ENCODE measurements at places on chromosomes 7 and 10.
A peak's percentile ranks its signal among the peaks of the same experiment; 100 is the strongest.

DNA sequence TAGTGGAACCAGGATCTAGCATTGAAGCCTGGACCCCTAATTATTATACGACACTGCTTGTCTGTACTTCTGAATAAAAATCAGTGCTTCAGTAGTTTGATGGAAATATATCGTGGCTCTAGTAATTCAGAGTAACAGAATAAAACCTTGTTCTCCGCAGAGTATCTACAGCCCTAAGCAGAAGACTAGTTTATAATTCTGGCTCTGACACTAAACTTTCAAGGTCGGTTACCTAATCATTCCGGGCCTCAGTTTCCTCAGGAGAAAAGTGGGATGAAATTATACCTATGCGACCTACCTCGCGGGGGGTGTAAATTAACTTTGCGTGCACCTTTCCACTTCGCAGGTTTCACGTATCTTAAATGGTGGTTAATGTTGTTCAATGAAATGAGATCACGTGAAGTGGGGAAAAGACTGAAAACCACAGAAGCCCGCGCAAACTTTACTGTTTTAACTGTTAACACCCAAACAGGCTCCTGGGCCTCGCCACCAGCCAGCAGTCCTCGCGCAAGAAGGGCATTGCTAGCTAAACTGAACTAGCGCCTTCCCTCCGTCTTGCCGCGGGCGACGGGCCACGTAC is 615 bp downstream of the THAP5 start:
- peak; percentile 68 for DNase-seq

GRCh38 chr10:58102897-58103296 is 164.8 kb downstream of the IPMK start:
- no peak for DNase-seq

DNA sequence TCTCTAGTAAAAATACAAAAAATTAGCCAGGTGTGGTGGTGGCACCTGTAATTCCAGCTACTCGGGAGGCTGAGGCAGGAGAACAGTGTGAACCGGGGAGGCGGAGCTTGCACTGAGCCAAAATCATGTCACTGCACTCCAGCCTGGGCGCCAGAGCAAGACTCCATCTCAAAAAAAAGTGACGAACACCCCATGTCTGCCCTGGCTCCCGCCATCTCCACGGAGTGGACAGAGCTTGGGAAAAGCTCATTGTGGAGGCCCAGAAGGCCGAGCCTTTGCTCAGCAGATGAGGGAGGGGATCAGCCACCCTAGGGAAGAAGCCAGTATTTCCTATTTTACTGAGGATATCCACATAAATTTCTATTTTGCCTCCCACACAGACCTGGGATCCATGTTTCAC is 136.8 kb downstream of the DIP2C start:
- no peak for DNase-seq

- no peak for DNase-seq
These were observed 1.2 kb upstream of the GTPBP4 start for GRCh38 chr10:986881-987619.

GRCh38 chr7:6536262-6537260 is 14.7 kb downstream of the GRID2IP start:
- DNase-seq: no peak

- DNase-seq: no peak
These were observed 1.3 kb downstream of the MBLAC1 start for GRCh38 chr7:100127866-100128636.

DNA sequence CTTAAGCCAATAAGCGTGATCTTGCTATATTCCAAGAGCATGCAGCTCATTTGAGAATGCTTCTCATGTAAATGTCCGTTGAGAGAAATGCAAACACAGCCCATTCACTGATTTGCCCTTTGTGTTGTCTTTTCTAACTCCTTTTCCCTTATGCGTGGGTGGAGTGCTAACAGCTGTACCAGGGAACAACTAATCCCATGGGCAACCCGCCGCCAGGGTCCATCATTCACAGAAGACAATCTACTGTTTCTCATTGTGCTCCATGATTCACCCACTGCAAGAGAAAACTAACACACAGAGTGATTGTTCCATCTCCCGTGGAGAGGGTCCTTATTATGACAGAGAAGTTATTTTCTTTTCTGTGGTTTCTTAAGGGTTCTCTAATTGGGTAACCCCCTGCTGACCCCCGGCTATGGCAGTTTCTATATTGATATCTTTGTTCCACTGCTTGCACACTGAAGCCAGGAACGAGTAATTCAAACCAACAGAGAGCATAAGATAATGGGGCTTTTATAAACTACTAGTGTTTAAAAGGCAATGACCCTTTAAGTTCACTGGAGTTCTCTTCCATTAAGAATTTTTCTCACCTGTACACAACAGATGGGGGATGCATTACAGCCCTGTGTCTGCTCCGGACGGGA is 298.7 kb downstream of the BAMBI start:
- no peak for DNase-seq

GRCh38 chr10:97229322-97230015 is 43.7 kb upstream of the SLIT1 start:
- no peak for DNase-seq

DNA sequence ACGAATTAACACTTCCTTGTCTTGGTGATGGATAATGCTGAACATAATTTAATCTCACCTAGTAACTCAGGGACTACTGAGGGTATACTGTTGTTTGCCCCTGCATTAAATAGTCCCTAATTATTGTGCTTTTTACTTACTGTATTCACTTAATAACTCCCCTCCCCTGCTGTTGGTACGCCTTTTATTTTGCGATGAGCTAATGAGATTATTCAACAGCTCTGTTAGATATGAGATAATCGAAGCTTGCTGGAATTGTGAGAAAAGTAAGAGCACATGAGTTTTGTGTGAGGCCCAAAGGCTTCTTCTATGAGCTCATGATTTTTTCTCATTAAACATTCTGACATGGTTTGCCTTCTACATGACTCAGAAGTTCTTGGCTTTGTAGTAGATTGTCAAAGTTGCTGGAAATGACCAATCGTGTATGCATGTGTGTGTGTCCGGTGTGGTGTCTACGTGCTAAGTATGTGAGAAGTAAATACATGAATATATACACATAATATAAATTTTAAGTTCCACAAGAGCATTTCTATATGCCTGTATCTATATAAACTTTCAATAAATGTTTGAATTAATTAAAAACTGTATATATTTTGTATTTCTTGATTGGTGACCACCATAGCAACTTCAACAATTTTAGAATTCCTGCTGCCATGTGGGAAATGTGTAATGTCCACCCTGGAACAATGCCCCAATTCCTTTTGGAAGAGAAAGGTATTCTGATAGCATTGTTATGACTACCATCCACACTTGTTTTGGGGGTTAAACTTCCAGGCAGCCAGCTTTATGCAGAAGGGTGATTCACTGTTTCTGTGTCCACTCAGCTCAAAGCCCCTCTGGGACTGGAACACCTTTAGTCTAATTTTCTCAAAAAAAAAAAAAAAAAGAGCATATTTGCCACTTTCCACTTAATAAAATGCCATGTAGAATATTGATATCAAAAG is 106.2 kb downstream of the SAMD9 start:
- DNase-seq: no peak

DNA sequence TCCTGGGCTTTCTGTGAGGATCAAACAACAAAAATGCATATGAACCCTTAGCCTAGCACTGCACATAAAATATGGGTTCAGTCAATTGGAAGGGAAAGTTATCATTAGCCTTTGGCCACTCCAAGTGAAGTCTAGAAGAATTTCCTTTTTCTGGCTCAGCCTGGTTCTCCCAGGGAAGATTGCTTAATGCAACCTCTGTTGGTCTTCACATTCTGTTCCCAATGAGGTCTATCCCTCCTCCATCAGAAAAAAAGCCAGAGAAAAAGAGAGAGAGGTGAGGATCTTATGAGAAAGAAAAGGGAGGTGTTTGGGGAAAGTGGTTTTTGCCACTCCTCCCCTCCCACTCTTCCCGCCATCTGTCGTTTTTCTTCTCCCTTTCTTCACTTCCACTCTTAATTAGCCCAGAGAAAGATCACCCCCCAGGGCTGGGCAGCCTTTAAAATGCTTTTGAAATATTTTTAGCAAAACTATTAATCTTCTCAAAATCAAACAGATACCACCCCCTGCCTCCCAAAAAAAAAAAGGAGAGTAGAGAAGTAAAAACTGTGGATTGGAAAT is 31.1 kb downstream of the CPVL start:
- no peak for DNase-seq

- DNase-seq: no peak
These were observed 74.0 kb upstream of the ITGB1 start for GRCh38 chr10:33031815-33032653.

DNA sequence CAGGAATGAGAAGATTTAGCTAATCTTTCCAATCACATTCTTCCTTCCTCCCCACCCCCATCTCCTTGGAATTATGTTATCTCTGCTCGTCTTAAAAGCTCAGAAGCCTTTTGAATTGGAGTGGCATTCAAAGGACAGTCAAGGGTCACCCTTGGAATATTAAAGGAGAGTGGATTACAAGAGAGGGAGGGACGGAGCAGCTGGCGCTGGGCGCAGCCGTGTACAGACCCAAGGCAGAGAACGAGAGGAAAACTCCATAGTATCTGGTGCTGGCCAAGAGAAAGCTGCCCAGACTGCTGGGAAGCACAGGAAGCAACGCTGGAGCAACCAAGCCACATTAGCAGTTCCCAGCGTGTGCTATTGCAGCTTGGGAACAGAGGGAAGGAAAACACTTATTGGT is 95.7 kb downstream of the POU6F2 start:
- DNase-seq: no peak

DNA sequence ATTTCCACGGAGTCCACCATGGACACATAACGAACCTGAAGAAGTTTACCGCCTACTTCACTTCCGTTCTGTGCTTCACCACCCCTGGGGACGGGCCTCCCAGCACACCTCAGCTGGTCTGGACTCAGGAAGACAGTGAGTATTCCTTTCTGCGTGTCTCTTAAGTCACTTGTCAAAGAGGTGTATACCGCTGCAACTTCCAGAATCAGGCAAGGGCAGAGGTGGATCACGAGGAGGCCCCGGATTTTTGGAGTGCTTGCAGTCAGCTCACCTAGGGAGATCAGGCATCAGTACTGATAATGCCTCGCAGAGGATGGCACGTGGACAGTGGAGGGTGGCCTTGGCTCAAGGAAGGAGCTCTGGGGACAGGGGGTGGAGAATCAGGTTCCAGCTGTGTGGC is 630.4 kb upstream of the FOXK1 start:
- no peak for DNase-seq

DNA sequence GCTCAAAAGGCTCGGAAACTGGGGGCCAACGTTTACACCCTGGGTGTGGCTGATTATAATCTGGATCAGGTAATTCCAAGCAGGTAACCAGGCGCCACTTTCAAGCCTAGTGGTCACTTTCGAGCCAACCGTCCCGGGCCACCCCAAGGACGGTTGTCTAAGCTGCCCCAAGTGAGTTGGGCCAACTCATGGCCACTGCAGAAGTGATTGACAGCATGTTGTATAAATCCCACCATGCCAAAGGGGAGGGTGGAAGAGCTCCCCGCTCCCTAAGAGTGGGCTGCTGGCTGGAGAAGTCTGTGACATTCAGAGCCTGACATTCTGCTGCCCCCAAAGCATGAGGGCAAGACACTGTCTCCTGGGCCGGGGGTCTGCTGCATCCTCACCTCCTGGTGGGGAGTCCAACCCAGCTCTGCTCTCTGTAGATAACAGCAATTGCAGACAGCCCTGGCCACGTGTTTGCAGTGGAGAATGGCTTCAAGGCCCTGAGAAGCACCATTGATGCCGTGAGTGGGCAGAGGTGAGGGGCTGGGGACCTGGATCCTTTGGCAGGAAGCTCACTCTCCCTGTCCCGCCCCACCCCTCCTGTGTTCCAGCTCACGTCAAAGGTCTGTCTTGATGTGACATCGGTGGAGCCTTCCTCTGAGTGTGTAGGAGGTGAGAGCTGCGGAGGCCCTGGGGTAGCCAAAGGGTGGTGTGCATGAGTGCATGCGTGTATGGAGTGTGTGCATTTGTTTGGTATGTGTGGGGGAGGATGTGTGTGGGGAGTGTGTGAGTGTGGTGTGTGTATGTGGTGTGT is 10.8 kb downstream of the ANTXRL start:
- no peak for DNase-seq

- no peak for DNase-seq
These were observed 186.8 kb downstream of the ITGB1 start for GRCh38 chr10:32771217-32771616.

GRCh38 chr10:112359606-112360307 is 14.2 kb upstream of the ACSL5 start:
- DNase-seq: no peak

- DNase-seq: no peak
These were observed 43.4 kb upstream of the ITGB8 start for GRCh38 chr7:20287317-20287716.

DNA sequence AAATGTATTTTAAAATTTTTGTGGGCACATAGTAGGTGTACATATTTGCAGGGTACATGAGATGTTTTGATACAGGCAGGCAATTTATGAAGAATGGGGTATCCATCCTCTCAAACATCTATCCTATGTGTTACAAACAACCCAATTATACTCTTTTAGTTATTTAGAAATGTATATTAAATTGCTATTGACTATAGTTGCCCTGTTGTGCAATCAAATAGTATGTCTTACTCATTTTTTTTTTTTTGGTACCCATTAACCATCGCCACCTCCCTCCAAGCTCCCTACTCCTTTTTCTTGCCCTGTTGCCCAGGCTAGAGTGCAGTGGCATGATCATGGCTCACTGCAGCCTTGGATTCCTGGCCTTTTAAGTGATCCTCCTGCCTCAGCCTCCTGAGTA is 128.1 kb downstream of the BAMBI start:
- DNase-seq: no peak

DNA sequence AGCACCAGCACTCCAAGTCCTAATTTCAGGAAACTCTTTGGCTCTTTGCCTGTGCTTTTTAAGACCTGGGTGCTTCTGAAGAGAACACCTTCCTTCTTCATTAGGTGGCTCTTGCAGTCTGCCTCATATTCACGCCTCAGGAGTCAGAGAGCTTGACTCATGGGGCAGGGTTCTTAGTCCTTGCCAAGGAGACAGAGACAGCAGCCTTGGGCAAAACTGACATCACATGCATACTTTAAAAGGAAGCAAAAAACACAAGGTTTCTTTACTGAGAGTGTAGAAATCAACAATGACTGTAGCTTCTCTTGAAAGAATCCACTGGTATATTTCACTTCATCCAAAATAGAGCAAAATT is 780.6 kb downstream of the INHBA start:
- no peak for DNase-seq

- no peak for DNase-seq
These were observed 42.6 kb upstream of the AMPH start for GRCh38 chr7:38673795-38674194.

DNA sequence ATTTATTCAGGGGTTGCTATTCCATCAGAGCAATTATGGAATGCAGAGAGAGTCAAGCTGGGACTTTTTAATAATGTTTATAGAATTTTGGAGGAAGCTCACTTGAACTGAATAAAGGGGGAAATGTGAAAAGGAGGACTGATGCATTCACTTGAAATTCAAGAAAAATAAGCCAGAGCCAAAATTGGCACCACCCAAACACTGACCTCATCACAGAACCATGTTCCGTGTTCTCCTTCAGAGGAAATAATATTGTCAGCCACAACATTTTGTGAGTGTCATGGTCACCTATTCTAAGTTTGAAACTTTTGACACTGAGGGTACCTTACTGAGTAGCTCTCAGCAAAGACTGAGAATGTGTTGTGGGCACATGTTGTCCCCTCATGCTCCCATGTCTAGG is 207.0 kb downstream of the ANK3 start:
- DNase-seq: no peak

- DNase-seq: no peak
These were observed 35.2 kb upstream of the YAE1 start for GRCh38 chr7:39530971-39531370.

Measured in Jurkat, Clone E6-1 (cell line).